Thoracic aorta (tissue), 2 donors: ENCODE measurements at places on chromosomes 6 and 20. TPM values are rescaled to one million over a fixed set of nuclear protein-coding genes. Genes with fewer than 3 reads are reported as not detected.

DNA sequence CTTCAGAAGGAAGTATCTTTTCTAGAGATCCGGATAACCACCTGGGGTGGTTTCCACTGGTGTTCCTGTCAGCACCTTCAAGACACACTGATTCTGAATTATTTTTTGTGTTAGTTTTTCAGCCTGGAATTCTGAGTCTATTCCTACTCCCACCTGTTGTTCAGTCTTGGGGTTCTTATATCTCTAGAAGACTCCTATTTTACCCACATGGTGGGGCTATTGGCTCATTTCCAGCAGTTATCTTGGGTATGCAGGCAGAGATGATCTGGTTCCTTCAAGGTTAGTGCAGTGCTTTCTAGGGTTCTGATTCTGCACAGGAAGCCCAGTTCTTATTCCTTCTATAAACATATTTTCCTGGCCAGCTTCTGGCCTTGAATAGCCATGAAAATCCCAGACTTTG is 175.6 kb upstream of the PDE7B start:
- no peak for DNase-seq
- no peak overlapping the region for H3K27ac ChIP-seq
- no peaks in the 10 kb centered on the region for H3K4me1 ChIP-seq
- no peaks in the 10 kb centered on the region for H3K36me3 ChIP-seq

DNA sequence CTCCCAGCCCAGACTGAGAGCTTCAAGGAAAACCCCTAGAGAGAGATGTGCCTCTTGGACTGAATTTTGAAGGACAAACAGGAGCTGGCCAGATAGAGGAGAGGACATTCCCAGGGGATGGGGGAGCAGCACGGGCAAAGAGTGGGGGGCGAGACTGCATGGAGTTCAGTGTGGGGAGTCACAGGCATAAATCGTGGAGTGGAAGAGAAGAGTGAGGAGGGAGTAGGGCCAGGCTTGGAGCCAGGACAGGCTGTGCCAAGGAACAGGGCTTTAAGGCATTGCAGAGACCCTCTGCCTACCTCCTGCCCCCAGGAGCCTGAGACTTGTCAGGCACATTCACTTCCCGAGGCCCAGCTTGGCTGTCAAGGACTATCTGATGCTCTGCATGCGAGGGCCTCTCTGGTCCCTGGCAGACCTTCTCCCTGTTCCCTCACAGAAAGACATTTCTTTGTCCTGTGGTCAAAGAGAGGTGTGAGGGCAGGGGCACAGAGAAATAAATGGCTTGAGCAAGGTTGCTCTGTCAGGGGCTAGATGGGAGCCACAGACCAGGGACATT is 5.2 kb upstream of the SLC22A7 start:
- no peak overlapping the region for H3K4me3 ChIP-seq
- H3K27ac ChIP-seq, result no peak overlapping the region
- no peaks in the 10 kb centered on the region for H3K4me1 ChIP-seq
- DNase-seq, result no peak
- H3K27me3 ChIP-seq, result no peaks in the 10 kb centered on the region

DNA sequence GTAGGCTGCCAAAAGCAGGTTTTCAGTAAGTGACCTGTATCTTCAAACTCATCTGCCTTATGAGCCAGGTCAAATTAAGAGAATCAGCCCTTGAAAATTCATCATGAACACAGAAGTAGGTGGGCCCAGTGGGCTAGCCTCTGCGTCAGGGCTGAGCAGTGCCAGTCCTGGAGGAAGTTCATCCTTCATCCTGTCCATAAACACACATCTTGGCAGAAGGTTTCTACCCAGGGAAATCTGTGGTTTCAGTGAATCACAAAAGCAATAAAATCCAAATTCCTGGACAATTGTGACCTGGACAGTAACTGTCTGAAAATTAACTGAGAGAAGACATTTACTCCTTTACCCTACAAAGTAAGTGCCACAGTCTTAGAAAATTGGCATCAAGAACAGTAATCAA is 72.4 kb downstream of the ATG5 start:
- H3K4me1 ChIP-seq, result peaks cover 25% of the 10 kb centered on the region
- H3K36me3 ChIP-seq, result no peaks in the 10 kb centered on the region
- H3K4me3 ChIP-seq, result no peak overlapping the region
- H3K27me3 ChIP-seq, result no peaks in the 10 kb centered on the region
- DNase-seq, result no peak

DNA sequence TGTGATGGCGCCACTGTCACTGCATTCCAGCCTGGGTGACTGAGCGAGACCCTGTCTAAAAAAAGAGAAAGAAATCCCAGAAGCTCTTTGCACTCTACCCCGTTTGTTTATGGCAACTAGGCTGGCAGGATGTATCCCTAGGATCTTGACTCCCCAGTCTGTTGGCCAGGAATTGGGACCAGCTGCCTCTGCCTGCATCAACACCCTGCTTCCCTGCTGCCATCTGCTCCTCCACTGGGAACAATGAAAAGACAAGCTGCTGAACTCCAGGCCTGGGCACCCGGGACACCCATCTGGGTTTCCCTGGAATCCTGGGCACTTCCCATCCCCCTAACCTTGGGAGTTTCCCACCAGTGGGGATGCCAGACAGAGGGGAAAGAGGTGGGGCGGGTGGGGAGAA is 64.9 kb downstream of the CPNE5 start:
- no peak overlapping the region for H3K27ac ChIP-seq
- H3K4me1 ChIP-seq, result no peaks in the 10 kb centered on the region
- no peak for DNase-seq
- no peaks in the 10 kb centered on the region for H3K36me3 ChIP-seq
- no peaks in the 10 kb centered on the region for H3K27me3 ChIP-seq
- no peak overlapping the region for H3K4me3 ChIP-seq

GRCh38 chr20:37295595-37295994 is 6.1 kb downstream of the MANBAL start:
- no peaks in the 10 kb centered on the region for H3K27me3 ChIP-seq
- no peaks in the 10 kb centered on the region for H3K36me3 ChIP-seq
- H3K27ac ChIP-seq, result peak overlapping the region; percentile 94
- no peak for DNase-seq

- peak overlapping the region; percentile 80 for H3K27ac ChIP-seq
- peaks cover 31% of the 10 kb centered on the region for H3K4me1 ChIP-seq
- no peaks in the 10 kb centered on the region for H3K27me3 ChIP-seq
- no peaks in the 10 kb centered on the region for H3K36me3 ChIP-seq
- DNase-seq, result no peak
Observed at GRCh38 chr6:75206576-75207342, 906 bp upstream of the COL12A1 start.

GRCh38 chr6:18976091-18976490 is 588.9 kb downstream of the RNF144B start:
- peaks cover 9% of the 10 kb centered on the region for H3K4me1 ChIP-seq
- H3K36me3 ChIP-seq, result no peaks in the 10 kb centered on the region
- H3K4me3 ChIP-seq, result no peak overlapping the region
- H3K27me3 ChIP-seq, result no peaks in the 10 kb centered on the region
- DNase-seq, result no peak

- no peaks in the 10 kb centered on the region for H3K27me3 ChIP-seq
- H3K4me3 ChIP-seq, result no peak overlapping the region
- DNase-seq, result no peak
Observed at GRCh38 chr6:111541026-111541681, 58.1 kb upstream of the REV3L start.

DNA sequence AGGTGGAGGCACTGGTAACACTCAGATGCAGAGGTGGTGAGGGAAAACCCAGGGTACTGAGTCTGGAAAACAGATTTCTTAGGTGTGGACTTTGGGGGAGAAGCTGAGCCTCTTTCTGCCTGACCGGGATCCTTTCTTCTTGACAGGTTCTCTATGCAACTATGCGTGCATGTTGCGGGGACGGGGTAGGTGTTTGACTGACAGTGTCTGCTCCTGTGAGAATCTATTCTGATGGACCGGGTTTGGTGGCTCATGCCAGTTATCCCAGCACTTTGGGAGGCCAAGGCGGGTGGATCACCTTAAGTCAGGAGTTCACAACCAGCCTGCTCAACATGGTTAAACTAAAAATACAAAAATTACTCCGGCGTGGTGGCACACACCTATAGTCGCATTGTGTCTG is 27.9 kb upstream of the ID1 start:
- DNase-seq, result no peak
- peaks cover 10% of the 10 kb centered on the region for H3K4me1 ChIP-seq
- H3K4me3 ChIP-seq, result no peak overlapping the region
- H3K36me3 ChIP-seq, result no peaks in the 10 kb centered on the region
- no peak overlapping the region for H3K27ac ChIP-seq

DNA sequence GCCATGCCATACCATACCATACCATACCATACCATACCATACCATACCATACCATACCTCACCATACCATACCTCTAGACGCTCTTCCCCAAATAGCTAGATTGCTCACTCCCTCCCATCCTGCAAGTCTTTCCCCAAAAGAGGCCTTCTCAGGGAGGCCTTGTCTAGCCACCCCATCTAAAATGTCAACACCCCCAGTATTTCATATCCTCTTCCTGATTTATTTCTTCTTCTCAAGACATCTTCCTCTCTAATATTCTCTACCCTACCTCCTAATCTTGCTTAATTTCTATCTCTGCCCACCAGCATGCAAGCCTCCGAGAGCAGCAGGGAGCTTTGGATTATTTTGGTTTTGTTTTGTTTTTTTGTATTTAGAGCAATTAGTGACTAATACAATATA is 225.2 kb upstream of the RREB1 start:
- no peak for DNase-seq
- no peak overlapping the region for H3K4me3 ChIP-seq
- H3K27ac ChIP-seq, result no peak overlapping the region
- H3K27me3 ChIP-seq, result no peaks in the 10 kb centered on the region

The ADIG gene
- not detected for total RNA-seq

DNA sequence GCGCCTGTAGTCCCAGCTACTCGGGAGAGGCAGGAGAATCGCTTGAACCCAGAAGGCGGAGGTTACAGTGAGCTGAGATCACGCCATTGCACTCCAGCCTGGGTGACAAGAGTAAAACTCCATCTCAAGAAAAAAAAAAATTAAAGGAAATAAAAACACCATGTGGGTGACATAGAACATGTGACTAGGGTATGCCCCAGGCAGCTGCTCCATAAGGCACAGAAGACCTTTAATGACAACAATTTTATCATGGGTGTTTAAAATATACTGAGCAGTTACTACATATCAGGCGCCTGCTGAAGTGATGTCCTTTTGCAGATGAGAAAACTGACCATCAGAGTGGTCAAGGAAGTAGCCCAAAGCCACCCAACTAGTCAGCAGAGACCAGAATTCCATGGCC is 8.0 kb downstream of the PEDS1 start:
- no peak overlapping the region for H3K4me3 ChIP-seq
- no peaks in the 10 kb centered on the region for H3K27me3 ChIP-seq
- peaks cover 17% of the 10 kb centered on the region for H3K4me1 ChIP-seq

GRCh38 chr20:37943501-37944455 is 40.9 kb downstream of the VSTM2L start:
- no peaks in the 10 kb centered on the region for H3K36me3 ChIP-seq
- DNase-seq, result no peak
- H3K27ac ChIP-seq, result no peak overlapping the region
- H3K4me3 ChIP-seq, result no peak overlapping the region
- no peaks in the 10 kb centered on the region for H3K27me3 ChIP-seq

DNA sequence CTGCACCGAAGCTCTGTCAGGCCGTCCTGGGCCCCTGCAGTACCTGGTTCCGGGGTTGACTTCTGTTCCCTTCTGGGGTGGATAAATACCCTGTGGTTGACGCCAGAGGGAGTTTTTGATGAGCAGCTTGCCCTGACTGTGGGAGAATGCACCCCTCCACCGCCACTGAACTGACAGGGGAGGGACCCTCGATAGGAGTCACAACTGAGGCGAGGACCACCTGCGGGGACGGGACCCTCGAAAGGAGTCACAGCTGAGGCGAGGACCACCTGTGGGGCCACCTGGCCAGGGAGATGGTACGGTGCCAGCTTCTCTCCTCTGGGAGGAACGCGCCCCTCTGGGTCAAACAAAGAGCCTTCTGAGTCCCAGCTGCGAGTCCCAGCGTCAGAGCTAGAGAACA is 100.1 kb upstream of the FRMD1 start:
- DNase-seq, result no peak
- H3K4me1 ChIP-seq, result no peaks in the 10 kb centered on the region
- H3K27ac ChIP-seq, result no peak overlapping the region
- no peaks in the 10 kb centered on the region for H3K36me3 ChIP-seq
- H3K4me3 ChIP-seq, result no peak overlapping the region

The TAPBP gene
- total RNA-seq, result 88.0 TPM

DNA sequence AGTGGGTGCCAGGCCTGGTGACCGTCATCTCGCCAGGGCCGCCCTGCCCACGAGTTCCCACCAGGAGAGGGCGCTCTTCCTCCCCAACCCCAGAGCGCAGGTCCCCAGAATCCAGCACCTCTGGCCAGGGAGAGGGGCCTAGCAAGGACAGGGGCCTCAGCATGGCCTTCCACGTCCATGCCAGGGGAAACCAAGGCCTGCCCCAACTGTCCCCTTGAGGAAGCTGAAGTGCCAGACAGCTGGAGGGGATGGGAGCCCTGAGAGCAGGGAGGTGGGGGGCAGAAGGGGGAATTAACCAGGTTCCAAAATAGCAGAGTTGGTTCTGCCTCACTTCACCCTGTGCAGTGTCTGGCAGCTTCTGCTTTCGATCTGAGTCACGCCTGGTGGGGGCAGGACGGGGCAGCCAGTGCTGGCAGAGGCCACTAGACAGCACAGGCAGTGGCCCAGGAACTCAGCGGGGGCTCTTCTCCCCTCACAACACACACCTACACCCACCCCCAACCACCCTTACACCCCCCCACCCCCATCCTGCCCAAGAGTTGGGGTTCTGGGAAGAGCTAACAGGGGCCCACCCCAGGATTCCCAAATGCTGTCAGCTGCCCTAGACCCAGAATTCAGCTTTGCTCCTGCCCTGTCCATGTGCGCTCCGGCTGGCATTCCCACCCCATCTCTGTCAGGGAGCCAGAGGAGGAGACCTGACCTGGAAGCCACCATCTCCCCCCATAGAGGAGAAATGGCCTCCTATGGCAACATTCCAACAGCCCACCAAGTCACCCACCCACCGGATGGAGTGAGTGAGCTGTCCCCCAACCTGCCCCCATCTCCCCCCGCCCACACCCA is 29.2 kb downstream of the TFEB start:
- H3K4me3 ChIP-seq, result peak overlapping the region; percentile 54
- peak overlapping the region; percentile 82 for H3K27ac ChIP-seq
- peak; percentile 72 for DNase-seq
- H3K27me3 ChIP-seq, result no peaks in the 10 kb centered on the region

DNA sequence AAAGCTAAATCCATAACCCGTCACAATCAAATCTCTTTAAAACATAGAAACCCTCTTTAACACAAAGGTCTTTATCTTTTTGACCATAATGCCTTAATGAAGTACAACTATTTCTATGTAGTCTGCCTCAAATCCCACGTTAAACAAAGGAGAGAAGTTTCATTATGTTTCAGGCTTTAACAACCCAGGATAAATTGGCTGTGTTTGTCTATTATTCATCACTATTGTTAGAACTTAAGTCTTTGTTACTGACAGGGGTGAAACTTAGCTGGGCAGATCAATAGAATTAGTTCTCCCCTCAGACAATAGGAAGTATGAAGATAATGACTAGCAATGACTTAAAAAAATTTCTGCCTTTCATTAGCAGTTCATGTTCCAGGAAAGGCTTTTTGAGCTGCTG is 10.1 kb upstream of the METTL24 start:
- H3K27me3 ChIP-seq, result no peaks in the 10 kb centered on the region
- no peaks in the 10 kb centered on the region for H3K36me3 ChIP-seq
- no peak overlapping the region for H3K27ac ChIP-seq
- H3K4me3 ChIP-seq, result no peak overlapping the region
- H3K4me1 ChIP-seq, result peaks cover 25% of the 10 kb centered on the region
- DNase-seq, result no peak

The PCK1 gene
- total RNA-seq, result 0.56 TPM

The RIPPLY2 gene
- not detected for total RNA-seq

- H3K27me3 ChIP-seq, result no peaks in the 10 kb centered on the region
- DNase-seq, result no peak
- H3K4me3 ChIP-seq, result peak overlapping the region; percentile 44
Observed at GRCh38 chr20:21702553-21703470, 2.7 kb upstream of the PAX1 start.
